ENCODE measurements at places on chromosomes 11 and 22. TPM values are rescaled to one million over a fixed set of nuclear protein-coding genes. Genes with fewer than 3 reads are reported as not detected.

The OR5P2 gene
- total RNA-seq: not detected

The KIF18A gene
- 8.5 TPM for total RNA-seq

The MS4A3 gene
- total RNA-seq: not detected

The OR51B5 gene
- not detected for total RNA-seq

The SLC2A11 gene
- 3.3 TPM for total RNA-seq

The SERPIND1 gene
- not detected for total RNA-seq

The MUC5AC gene
- not detected for total RNA-seq

The PRDM10 gene
- 5.3 TPM for total RNA-seq

All from hair follicular keratinocyte (primary cell).